ENCODE measurements at places on chromosomes 1 and 21.

DNA sequence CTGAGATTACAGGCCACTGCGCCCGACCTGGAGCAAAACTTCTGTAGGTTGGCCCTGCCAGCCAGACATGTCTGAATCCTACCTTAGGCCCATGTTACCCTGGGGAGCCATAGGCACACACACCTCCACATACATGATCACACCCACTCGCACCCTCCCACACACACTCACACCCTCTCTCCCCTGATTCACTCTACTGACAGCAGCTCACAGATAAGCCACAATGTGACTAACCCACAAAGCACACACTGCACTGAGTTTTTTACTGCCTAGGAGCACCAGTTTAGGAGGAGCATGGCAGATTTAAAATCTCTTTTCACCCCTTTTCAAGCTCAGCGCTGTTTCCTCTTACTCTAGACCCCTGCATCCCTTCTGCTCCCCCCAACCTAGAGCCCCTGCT, 41.7 kb downstream of the SLC30A1 start:
- no peak for DNase-seq

DNA sequence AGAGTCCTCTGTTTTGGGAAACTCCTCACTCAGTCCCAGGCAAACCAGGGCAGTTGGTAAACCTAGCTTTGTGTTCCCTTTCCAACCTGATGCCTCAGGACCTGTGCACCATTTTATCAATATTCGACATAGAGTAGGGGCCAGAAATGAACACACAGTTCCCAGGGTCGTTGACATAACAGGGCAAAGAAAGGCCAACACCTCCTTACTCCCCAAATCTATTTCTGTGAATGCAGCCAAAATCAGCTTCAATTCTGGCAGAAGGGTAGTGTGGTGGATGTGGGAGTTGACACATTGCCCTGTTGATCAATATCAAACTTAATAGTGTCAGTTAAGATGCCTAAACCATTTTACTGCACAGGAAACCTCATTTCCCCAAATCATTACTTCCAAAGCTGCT, 104.6 kb upstream of the SPATA6 start:
- DNase-seq = no peak

GRCh38 chr1:58395355-58395754, 151.2 kb downstream of the OMA1 start:
- peak; percentile 85 for DNase-seq

- DNase-seq = no peak
Measured at GRCh38 chr1:18948913-18949685, 7.4 kb downstream of the IFFO2 start.

- DNase-seq = no peak
Measured at GRCh38 chr1:94111879-94112278, 9.1 kb downstream of the ABCA4 start.

DNA sequence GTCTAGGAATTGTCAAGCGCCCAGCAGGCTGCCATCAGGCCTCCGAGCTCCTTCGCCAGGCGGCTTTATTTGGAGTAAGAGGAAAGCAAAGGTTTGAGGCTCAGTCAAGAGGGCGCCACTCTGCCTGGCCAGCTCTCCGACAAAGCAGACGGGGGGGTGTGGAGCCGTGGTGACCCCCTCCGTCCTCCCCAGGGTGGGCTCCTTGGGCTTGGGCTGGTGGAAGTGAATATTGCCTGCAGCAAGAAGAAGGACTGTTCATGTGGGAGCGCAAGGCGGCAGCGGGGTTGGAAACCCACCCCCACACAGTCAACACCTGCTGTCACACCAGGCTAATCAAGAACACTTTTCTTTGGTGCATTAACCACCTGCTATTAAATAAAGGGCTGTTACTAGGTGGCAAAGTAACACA, 14.6 kb downstream of the EPHX1 start:
- DNase-seq = no peak

DNA sequence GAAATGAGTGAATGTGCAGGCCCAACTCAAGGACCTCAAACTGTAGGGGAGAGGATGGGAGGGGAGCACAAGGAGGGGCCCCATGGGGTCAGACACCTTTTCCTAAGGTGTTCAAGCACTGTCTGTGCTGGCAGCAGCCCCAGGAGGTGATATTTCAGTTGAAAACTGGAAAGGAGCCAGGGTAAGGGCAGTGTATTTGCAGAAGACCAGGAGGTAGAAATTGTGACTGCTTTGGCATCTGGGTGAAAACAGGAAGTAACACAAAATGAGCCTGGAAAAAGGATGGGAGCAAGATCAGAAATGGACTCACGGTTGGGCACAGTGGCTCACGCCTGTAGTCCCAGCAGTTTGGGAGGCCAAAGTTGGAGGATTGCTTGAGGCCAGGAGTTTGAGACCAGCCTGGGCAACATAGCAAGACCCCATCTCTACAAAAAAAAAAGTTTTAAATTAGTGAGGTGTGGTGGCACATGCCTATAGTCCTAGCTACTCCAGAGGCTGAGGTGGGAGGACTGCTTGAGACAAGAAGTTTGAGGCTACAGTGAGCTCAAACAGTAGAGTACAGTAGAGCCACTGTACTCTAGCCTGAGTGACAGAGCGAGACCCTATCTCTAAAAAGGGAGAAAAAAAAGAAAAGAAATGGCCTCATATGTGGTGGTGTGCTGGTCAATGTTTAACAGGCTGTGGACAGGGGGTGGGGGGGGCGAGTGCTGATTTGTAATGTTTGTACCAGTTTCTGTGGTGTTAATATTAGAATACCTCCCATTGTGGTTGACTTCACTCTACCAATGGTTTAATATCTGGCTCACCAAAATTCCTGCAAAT, 76.2 kb upstream of the ANGPTL1 start:
- no peak for DNase-seq

DNA sequence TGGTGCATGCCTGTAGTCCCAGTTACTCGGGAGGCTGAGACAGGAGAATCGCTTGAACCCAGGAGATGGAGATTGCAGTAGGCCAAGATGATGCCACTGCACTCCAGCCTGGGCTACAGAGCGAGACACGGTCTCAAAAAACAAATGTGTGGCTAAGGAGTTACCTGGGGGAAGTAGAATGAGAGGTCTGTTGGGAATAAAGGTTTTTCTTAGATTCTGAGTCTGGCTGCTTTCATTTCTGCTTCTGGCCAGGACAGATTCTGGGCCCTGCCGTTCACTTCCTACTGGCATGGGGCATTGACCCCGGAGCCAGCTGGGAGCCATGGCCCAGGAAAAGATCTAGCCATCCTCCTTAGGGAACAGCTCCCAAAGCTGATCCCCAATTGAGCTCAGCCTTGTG, 420 bp upstream of the DCDC2B start:
- no peak for DNase-seq

GRCh38 chr1:39698568-39698967, 7.3 kb upstream of the HPCAL4 start:
- no peak for DNase-seq

- DNase-seq = no peak
Measured at GRCh38 chr1:59687081-59687480, 127.7 kb upstream of the HOOK1 start.

DNA sequence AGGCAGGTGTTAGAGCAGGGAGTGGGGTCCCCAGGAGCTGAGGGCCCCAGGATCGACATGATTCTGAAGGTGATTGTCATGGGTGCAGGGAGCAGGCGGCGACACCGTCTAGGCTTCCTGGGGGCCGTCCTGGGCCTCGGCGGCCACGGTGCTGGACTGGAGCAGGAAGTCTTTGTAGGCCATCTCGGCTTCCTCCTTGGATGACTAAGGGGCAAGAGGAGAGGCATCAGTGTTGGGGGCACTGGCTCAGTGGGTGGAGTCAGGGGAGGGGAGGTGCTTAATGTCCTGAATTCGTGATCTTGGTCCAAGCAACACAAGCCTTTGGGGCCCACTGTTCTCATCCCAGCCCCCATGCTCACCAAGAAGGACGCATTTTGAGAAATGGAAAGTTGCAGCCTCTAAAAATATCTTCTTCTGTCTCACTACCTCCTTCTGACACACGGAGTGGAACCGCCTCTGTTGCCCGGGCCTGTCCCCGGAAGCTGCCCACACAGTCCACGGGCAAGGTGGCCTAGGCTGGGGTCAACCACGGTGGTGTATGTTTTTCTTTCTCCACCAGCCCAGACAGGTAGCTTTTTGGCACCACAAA, 8.6 kb upstream of the FCMR start:
- no peak for DNase-seq

GRCh38 chr21:28148400-28149064, 844.1 kb downstream of the LTN1 start:
- DNase-seq = no peak

- DNase-seq = no peak
Measured at GRCh38 chr1:60470246-60470645, 396.7 kb upstream of the C1orf87 start.

GRCh38 chr1:202835548-202836072, 24.9 kb downstream of the PCAT6 start:
- no peak for DNase-seq

- DNase-seq = no peak
Measured at GRCh38 chr1:209505044-209505443, 78.5 kb upstream of the CAMK1G start.

GRCh38 chr1:109229531-109230127, 15.9 kb downstream of the SARS1 start:
- no peak for DNase-seq

DNA sequence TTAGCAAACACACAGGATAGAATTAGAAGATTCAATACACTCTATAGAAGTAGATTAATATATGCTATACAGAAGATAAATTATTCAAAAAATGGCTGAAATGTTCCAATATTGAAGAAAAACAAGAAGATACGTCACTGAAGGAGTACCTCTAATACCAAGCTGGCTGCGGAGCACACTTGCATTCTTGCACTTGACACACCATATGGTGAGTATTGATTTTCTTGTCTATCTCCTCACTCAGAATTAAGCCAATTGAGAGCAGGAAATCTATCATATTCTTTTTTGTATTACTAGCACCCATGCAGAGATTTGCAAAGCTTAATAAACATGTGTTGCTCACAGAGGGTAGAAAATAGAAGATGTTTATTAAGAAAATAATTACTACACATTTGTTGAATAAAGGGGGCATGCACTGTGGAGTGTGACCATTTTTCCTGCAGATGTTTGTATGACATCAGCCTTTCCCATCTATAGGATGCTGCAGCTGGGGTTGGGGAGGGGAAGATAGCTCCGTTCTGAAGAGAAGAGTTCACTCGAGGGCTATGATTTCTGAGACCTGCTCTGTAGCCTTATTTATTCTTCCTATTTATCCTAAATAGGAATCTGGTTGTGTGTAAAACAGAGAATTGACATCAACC, 318.1 kb downstream of the HHIPL2 start:
- no peak for DNase-seq

DNA sequence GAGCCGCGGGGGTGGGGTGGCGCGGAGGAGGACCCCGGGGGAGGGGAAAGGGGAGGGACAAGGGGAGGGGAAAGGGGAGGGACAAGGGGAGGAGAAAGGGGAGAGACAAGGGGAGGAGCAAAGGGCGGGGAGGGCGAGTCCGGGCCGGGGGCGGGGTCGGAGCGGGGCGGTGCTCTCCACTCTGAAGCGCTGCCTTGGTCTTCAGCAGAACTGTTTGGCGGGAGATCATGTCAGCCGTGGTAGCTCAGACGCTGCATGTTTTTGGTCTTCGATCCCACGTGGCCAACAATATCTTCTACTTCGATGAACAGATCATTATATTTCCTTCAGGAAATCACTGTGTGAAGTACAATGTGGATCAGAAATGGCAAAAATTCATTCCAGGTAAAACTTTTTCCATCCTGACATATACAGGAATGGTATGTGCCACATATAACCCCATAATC, 420 bp downstream of the CFAP57 start:
- peak; percentile 90 for DNase-seq

DNA sequence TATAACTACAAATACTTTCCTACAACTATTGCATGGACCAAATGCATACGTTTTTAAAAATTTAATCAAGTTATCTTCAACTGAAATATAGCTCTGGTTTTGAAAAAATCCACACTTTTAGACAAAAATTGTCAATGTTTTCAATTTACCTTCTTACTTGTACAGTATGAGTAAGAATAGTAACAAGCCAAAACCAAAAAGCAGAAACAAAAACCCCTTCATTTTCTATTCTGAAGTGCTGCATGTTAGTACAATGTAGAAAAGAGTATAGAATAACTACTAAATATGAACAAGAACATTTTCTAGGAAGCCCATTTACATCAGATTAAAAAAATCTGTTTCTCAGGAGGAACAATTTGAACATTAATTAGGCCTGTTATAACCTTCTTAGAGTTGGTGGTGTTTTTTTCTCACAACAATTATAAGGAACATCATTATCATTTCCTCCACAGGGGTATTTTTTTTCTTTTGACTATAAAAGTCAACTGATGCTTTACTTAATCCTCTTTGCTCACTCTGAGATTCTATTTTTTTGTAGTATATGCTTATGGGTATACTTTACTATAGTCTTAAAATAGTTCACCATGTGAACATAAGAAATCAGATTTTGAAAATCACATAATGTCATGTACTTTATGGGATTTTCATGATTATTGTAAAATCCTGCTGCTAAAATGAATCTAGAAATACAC, 475.4 kb downstream of the PTBP2 start:
- DNase-seq = no peak
